CD4-positive, alpha-beta T cell treated with Interleukin-2 at 100 ng/mL for 4 hours (primary cell): ENCODE measurements at places on chromosomes 4 and X.

- no peak for DNase-seq
Measured at GRCh38 chrX:64536736-64537135, 141.5 kb upstream of the MTMR8 start.

- no peak for DNase-seq
Measured at GRCh38 chrX:154799556-154800348, 5.5 kb downstream of the MPP1 start.

DNA sequence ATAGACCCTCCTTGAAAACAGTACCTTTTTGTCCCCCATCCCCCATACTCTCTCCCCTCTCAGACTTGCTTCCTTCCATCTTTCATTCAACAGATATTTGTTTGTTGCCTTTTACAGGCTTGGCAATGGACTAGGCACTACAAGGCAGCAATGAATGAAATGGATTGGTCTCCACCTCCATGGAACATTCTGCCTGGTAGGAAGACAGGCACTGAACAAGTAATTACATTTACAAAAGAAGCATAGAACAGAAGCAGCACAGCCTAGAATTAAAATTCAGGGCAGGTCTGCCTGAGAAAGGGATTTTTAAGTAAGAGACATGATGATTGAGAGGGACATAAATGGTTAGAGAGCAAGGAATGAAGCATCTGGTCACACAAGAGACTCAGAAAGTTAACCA, 346.1 kb downstream of the GRXCR1 start:
- no peak for DNase-seq

- no peak for DNase-seq
Measured at GRCh38 chrX:17725181-17725580, 12.1 kb upstream of the SCML1 start.

- no peak for DNase-seq
Measured at GRCh38 chr4:52949336-52949735, 87.2 kb downstream of the RASL11B start.

GRCh38 chr4:158915683-158916241, 146.9 kb downstream of the FNIP2 start:
- no peak for DNase-seq

- DNase-seq: no peak
Measured at GRCh38 chr4:185839770-185840169, 27.8 kb upstream of the SORBS2 start.

DNA sequence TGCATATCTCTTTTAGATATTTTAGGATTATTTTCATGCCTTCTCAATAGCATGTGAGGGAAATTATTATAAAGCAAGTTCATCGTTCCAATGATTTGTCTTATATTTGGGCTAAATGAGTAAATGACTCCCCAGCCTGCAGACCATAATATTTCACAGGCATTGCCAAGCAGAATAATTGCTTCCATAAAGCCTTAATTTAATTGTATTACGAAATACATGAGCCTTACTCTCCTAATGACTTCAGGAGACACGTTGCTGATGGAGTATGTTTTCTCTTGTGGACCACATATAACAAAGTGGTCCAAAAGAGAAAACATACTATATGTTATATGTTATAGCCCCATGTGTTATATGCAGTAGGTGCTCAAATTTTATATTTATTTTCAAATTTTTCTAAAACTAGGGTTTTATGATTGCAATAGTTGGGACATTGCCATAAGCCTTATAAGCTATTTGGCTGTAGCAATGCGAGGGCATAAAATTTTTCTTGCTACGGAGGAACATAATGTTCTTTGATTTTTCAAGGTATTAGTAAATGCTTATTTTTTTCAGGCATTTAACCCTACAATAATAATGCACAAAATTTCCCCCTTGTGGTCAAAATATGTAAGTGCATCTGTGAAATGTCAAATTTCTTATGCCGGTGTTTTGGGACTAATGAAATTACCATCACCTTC, 26.2 kb upstream of the TMPRSS11D start:
- peak; percentile 32 for DNase-seq

DNA sequence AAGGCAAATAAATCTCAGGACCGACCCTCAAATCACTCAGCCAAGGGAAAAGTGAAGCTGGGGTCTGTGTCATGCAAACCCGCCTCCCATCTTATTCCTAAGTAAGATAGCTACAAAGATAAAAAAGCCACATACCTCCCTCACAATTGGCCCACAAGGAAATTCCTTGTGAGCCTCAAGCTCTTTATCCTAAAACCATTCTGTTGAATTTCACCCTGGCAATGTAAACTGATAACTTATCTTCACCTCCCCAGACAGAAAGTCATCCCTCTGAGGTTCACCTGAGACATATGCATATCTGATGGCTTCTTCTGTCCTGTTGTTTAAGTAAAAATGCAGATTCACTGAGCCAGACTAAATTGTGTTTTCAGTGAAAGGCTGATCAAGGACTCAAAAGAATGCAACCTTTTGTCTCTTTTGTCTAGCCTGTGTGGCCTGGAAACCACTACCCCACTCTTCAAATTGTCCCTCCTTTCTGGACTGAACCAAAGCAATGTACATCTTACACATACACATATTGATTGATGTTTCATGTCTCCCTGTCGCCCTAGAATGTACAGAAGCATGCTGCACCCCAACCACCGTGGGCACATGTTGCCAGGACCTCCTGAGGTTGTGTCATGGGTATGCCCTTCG, 91.3 kb downstream of the MFAP3L start:
- DNase-seq: no peak

DNA sequence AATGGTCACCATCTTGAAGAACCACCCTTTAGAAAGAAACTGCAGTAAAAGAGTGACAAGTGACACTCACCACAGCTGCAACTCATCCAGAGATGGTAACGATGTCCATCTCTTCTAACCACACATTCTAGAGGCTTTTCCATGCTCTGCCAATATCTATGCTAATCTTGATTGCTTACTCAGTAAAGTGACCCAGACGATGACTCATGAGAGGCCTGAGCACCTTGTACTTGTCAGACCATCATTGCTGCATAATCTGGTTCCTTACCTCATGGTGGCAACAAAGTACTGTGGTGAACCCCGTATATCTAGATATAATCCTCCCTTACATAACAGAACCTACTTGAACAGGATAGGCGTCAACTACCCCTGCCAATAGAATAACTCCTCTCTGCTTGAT, 75.6 kb downstream of the CCNG2 start:
- DNase-seq: no peak

DNA sequence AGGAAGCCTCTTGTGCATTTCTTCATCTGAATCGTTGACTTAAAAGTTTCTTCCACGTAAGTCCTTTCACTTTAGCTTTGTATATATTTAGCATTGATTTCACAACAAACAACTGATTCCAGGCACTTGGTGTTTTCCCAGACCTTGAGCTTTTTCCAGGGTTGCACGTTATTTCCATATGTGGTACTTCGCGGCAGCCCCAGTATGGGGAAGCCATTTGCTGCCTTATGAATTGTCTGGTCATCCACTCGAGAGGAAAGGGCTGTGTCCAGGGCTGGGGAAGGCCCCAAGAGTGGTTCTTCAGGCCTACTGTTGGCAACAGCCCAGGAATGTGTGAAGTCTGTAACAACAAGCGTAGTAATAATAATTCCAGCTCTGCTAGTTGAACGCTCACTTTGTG, 2.8 kb upstream of the TLR8 start:
- DNase-seq: no peak
